Testis (tissue), 5 donors: ENCODE measurements at places on chromosomes 16 and 17.

GRCh38 chr16:11792410-11793241, 4.4 kb downstream of the ZC3H7A start:
- no peak for DNase-seq

- DNase-seq: no peak
Observed at GRCh38 chr17:17942846-17943245, 29.4 kb downstream of the TOM1L2 start.

DNA sequence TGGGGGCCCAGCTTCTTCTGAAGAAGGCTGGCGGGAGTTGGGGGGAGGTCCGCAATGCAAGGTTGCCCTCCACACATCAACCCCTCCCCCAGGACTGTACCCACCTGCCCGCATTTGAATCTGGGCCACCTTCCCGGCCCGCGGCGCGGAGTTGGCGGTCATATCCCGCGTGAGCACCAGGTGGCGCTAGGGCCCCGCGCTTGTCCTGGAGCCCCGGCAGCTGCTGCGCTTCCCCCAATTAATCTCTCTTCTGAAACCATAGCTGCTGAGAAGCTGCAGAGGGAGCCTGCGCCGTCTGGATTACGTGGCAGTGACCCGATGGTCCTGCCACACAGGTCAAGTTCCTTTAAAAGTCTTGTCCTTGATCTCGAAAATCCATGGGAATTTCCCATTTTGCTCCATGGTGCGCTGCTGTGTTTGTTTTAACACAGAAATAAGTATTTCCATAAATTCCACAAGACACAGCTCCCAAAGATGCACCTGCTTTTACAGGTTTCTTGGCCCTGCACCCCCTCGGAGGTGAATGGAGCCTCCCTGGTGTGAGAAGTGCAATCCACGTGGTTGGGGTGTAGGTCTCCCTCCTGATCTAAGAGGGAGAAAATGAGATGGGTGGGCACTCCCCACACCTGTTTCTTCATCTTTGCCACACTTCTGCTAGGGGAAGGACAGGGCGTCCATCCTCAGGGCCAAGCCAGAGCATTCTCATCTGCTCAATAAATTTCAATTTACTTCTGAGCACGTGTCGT, 22.1 kb downstream of the COX4I1 start:
- DNase-seq: peak; percentile 88

GRCh38 chr16:89100601-89101302, 7.1 kb downstream of the ACSF3 start:
- DNase-seq: no peak

- DNase-seq: no peak
Observed at GRCh38 chr17:17724307-17725010, 43.2 kb downstream of the RAI1 start.

- no peak for DNase-seq
Observed at GRCh38 chr17:35998756-35999155, 2.6 kb downstream of the CCL15 start.

DNA sequence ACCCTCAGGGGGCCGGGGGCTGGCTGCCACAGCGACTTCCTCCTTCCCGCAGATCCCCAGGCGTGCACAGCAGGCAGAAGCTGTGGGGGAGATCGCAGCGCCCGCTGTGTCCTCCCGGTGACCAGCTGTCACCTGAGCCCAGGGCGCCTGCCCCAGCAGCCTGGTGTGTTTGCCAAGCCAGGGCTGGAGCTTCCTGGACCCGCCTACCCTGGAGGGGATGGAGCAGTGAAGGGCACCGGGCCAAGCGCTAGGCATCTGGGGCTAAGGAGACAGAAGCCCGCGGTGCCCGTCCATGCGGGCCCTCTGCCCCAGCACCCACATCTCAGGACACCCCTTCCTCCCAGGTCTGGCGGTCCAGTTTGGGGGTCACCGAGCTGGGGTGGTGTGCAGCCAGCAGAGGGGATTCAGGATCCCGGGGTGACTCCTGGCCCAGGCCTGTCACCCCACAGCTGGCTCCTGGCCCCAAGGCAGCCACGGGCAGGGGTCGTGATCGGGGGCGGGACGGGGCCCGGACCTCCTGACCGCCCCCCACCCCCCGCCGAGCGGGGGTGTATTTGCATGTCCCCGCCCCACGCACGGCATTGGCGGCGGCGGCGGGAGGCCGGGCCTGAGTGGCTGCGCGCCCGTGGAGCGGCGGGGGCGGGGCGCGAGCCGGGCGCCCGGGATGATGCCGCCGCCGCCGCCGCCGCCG, at the start of gene RAB26:
Gene RAB26 (plus strand): TSS at position 645 of the 691 bp plus-strand sequence. CDS start 159 bp downstream, outside the sequence.
- DNase-seq: peak; percentile 84

GRCh38 chr16:57578521-57579360, 36.3 kb downstream of the ADGRG5 start:
- DNase-seq: no peak

- DNase-seq: no peak
Observed at GRCh38 chr16:22425847-22426246, 51.4 kb upstream of the CDR2 start.

GRCh38 chr16:73703891-73704290, 592.7 kb upstream of the PSMD7 start:
- no peak for DNase-seq

DNA sequence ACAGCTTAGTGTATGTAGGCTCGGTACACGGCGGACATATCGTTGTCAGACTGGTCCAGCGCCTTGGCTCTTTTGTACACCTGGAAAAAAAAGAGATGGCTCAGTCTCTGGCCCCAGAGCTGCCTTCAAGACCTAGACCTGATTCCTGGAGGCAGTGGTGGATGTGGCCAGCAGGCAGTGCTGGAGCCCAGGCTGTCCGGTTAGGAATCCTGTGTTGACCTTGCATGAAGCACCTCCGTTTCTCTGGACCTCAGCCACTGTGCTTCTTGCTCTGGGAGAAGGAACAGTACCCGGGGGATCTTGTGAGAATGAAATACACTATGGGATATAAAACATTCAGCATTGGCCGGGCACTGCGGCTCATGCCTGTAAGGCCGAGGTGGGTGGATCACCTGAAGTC, 2.8 kb upstream of the ROGDI start:
- DNase-seq: peak; percentile 36

- no peak for DNase-seq
Observed at GRCh38 chr17:47983492-47984223, 12.7 kb downstream of the CDK5RAP3 start.

DNA sequence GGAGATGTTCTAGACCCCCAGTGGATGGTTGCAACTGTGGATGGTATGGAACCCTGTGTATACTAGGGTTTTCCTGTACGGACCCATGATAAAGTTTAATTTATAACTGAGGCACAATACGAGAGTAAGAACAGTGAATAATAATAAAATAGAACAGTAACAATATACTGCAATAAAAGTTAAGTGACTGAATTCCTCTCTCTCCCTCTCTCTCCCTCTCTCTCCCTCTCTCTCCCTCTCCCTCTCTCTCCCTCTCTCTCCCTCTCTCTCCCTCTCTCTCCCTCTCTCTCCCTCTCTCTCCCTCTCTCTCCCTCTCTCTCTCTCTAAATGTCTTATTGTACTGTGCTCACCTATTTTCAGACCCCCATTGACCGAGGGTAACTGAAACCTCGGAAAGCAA, 291.0 kb downstream of the IRF8 start:
- DNase-seq: no peak
